ENCODE measurements at places on chromosomes 1 and 21.

DNA sequence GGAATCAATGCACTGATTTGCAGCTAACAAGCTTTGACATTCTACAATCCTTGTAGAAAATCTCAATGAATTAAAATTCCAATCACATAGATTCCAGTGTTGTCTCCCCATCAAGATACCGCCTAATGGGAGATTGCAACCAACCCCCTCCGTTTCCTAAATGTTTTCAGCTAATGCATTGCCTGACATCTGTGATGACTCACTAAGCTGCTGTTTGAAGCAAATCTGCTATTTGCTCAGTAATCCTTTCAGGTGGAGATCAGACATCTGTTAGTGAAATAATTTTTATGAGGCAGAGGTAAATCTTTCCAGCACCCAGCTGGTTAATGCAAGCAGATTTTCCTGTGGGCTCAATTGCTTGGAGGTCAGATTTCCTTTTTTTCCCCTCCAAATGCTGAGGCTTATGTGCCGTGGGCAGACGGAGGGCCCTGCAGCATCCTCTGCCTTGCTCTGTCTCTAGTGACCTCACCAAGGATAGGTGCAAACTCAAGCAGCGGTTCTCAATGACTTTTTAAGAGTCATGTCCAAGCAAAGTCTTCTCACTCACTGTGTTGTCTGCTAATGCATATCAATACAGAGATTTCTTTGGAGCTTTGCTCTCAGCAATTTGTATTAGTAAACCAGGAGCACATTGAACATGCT is 91.1 kb upstream of the RAB3GAP2 start:
- no peak for DNase-seq

DNA sequence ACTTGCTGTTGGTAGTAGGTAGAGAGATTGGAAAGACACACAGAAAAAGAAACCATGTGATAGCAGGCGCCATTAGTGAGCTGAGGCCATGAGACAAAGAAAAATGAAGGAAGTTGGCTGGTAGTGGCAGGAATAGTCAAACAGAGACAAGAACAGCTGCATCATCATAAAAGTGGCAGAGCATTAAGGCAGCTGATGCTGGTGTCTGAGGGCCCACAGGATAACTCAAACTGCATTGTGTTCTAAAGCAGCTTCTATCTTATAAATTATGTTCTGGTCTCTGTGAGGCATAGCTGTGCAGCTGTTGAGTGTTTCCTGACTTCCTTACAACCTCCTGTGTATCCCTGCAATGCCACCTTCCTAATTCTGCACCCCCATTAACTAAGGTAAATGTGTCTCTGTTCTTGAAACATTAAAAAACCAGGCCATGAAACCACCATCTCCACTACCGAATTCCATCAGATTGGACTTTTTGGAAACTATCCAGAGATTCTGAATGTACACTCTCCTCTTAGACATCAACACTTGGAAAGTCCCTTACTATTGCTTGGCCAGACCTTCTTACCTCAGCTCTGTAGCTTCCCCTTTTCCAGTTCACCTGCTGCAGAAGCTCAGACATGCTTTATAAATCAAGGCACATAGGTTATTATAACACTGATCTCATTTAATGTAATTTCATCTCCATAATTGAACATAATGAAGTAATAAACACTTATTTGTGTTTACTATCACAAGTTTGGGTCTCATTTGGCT is 23.4 kb upstream of the ARHGAP29 start:
- no peak for DNase-seq

DNA sequence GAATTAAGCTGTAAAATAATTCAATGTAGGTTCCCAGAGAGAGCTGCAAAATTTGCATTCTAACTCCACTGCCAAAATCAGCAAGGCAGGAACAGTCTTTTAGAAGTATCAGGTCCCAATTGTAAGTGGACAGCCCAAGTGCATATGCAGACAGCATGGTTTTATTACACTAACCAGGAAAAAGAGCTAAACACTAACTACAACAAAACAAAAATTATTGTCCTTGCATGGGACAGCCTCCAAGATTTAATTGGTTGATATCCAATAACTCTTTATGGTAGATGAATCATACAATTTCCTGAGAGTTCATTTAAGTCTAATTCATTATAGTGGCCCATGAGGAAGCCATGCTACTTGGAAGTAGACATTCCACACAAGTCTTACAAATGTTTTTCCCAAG is 154.3 kb upstream of the ZNF648 start:
- no peak for DNase-seq

- no peak for DNase-seq
These were observed 43.2 kb upstream of the ACTRT2 start for GRCh38 chr1:2977886-2978611.

- no peak for DNase-seq
These were observed 7.2 kb downstream of the VANGL1 start for GRCh38 chr1:115648717-115649691.

DNA sequence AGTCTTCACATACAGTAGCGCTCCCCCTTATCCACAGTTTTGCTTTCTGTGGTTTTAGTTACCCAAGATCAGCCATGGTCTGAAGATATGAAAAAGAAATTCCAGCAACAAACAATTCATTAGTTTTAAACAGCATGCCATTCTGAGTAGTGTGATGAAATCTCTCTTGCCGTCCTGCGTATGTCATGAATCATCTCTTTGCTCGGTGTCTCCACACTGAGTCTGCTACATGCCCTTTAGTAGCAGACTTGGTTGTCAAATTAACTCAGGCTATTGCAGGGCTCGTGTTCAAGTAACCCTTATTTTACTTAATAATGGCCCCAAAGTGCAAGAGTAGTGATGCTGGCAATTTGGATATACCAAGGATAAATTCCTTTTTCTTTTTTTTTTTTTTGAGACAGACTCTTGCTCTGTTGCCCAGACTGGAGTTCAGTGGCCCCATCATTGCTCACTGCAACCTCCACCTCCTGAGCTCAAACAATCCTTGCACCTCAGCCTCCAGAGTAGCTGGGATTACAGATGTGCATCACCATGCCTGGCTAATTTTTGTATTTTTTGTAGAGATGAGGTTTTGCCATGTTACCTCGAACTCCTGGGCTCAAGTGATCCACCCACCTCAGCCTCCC is 22.6 kb downstream of the PHACTR4 start:
- DNase-seq, result no peak

GRCh38 chr1:84985365-84985764 is 11.5 kb downstream of the MCOLN2 start:
- DNase-seq, result no peak
